Activated CD4-positive, alpha-beta T cell treated with anti-CD3 and anti-CD28 coated beads, Interleukin-2, amount 50 U/mL, for 24 hours (primary cell): ENCODE measurements at places on chromosomes 1 and 21.

DNA sequence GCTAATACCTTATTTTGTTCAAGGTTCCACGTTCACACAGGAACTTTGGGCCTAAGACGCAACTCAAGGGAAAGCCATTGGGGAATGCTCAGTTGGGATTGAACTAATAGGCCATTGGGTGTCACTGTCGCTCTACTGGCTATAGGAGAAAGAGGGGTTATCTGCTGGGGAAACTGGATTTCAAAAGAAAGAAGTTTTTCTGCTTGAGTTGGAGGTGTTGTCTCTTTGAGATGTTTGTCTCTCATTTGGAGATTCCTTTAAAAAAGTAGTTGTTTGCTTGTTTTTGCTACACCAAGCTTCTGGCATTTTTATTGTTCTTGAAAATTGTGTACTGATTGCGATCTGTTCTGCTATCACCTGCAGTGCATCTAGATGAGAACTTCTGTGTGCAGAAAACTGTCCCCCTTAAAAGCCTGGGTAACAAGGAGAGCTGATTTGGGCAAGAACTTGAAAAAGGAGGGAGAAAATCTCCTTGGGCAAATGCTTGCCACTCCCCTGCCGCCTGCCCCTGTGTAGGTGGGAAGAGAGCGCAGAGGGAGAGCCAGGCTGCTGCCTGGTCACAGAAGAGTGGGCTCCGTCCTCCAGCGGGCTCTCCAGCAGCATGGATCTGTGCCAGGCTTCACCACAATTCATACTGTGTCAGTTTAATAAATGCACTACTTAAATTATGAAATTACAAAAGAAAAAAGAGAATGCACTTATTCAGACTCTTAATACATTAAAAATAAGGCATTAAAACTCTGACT is 39.9 kb downstream of the PEX14 start:
- DNase-seq = no peak

DNA sequence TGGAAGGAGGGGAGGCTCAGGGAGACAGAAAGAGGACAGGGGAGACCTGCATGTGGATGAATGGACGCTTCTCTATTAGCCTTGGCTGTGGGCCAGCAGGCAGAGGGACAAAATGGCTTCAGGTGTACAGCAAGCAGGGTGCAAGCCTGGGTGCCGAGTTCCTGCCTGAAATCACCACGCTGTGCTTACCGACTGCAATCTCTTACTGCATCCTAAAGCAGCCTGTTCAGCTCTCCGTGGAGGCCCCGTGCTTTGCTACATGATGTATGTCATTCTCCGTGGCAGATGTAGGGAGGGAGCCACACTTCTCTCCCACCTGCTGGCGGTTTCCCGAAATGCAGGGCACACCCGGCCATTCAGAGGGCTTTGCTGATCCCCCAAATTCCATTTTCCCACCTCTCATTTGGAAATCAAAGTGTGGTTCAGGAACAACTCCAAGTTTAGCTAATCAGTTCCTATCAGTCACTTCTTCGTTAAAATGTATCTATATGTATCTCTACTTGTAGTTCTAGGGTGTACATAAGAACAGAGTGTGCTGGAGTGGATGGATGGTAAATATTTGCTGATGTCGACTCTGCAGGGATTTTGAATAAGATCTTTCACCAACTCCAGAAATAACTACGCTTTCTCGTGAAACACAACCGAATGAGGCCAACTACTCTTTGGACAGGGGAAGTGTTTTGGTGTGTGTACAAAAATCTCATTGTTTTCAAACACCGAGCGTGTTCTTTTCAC is 122.3 kb upstream of the BACE2 start:
- DNase-seq = no peak

DNA sequence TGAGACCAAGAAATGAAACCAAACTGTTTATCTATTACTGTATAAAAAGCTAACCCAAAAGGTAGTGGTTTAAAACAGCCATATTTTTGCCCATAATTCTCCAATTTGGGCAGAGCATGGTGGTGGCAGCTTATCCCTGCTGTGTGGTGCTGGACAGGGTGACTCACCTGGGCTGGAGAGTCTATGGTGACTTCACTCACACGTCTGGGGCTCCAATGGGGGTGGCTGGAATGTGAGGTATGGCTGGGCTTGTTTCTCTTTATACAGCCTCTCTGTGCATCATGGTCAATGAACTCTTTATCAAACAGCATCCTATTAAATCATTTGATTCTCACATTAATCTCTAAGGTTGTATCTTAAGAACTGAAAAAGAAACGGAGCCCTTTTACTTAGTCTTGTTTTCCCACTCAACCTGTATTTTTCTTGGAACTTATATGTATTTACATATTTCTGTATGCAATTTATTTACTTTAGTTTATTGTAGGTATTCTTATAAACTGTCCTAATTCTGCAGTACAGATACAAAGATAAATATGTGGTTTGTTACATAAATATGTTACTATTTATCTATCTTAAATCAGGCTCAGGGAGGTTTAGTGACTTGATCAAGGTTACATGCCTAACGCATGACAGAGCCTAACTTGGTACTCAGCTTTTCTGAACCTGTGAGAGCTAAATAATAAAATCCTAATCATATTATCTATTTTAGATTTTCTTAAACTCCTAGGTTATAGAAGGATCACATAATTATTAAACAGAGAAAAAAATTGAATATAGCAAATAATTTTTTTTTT is 37.5 kb upstream of the WLS start:
- DNase-seq = no peak

GRCh38 chr1:229887043-229887822 is 179.8 kb upstream of the GALNT2 start:
- DNase-seq = no peak

DNA sequence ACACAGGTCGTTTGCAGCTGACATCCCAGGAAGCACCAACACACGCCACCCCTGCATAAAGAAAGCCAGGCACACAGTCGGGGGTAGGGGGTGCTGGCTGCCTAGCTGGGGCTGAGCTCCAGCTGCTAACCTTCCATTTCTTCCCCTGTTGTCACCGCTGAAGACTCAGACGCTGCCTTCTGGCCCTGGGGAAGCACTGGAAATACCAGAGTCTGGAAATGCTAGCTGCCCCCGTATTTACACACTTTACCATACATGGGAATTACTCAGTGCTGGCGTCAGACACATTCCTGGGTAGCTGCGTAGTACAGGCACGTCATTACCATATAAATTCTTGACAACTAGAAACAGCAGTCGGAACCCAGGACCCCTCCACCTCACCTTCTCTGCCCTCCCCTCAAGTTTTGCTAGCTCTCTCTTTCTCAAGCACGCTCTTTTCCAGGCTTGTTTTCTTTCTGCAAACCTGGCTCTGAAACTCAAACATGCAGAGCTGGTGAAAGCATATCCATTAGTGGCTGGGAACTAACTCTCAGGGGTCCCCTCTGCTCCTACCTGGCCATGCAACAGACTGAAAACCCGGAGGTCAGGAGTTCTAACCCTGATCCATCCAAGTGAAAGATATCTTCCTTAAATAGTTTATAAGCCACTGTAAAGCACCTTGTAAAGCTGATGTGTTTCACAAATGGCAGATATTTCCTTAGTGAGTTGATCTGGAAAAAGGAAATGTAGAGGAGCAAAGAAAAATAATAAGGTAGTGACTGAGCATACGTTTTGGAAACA is 3.3 kb downstream of the CSRP1 start:
- no peak for DNase-seq

DNA sequence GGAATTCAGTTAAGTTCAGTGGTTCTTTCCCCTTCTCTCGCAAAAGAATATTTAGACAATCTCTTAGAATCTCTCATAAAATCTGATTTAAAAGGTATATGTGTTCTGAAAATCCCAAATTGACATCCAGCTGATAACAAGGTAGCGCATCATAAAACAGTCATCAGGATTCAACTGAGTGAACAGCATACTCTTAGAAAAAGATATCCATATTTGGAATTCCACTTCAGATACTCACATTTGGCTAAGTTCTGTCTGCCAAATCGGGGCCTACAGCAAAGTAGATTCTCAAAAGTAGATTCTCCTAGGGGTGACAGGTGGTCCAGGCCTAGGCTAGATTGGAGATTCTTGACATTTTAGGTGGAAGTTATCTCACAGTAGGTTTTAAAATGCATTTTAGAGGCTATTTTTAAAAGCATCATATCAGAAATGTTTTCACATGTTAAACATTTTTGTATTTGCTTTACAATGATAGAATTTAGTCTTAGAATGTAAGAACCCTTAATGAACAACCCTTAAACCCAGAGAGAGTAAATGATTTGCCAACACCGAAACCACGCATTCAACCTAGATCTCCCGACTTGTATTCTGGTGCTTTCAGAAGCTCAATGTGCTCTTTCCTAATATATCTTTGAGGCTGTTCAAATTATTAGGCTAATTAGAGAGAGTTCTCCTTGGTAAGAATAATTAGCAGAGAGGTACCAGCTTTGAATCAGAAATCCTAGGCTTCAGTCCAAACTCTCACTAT is 318.9 kb downstream of the LMO4 start:
- no peak for DNase-seq

DNA sequence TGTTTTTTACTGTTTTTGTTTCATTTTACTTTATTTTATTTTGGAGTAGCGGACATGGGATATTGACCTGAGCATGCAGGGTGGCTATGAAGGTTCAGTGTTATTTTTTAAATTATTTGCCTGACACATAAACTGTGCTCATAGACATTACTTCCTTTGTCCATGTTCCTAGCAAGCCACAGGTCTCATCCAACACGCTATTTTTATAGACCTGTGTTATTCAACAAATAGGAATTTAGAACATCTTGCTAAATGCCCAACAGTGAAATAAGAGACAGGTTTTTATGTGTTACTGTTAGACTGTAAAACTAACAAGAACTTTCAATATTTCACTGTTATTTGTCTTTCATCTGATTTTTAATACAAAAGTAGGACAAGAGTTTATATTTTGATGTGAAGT is 756.4 kb downstream of the KCNT2 start:
- DNase-seq = no peak

GRCh38 chr1:50084389-50084788 is 24.3 kb upstream of the ELAVL4 start:
- DNase-seq = no peak

DNA sequence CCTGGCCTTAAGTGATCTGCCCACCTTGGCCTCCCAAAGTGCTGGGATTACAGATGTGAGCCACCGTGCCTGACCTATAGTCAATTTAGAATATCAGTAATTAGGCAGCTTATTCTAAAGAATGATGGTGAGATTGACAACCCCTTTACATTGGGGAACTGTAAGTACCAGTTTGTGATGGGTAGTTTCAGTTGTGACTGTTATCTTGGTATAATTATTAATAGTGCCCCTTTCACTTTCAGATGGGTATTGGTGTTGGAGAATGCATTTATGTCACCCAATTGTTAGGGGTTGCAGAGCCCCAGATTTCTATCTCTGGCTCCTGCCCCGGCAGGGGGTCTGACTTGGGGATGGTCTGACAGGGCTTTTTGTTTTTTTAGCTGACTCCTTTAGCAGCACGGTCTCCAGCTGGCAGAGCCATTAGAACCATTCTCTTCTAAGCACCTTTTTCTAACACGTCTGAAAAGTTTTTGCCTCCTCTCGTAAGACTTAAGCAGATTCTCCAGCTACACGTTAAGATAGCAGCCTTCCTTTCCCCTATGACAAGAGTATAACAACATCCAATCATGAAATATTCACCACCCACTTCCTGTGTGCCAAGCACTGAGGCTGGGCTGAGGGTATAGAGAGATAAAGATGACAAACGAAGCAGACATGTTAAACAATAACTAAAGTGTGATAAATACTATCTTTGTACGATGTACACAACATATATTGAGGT is 157.8 kb downstream of the SDCCAG8 start:
- DNase-seq = no peak

GRCh38 chr1:44151332-44151731 is 9.9 kb upstream of the KLF18 start:
- no peak for DNase-seq

DNA sequence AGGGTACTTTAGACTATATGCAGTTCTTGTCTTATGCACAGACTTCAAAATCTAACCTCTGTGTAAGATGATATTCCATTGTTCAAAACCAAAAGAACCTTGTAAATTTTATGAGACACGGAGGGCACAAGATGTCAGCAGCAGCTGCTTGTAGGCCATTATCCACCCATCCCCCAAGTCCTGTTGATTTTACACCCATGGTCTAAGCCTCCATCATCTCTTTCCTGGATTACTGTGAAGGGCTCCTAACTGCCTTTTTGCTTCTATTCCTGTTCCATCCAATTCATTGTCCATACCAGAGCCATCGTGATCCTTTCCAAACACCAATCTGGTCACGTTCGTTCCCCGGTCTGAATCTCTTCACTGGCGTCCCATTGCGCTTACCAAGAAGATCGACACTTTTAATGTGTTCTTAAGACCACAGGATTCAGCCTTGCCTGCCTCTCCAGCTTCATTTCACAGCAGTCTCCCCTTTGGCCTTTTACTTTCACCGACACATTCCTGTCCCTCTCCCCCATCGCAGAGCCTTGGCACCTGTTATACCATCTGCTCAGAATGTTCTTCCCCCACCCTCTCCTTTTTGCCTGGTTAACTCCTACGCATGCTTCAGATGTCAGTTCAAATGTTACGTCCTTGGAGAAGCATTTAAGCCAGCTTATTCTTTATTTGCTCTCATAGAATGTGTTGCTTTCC is 107.3 kb upstream of the POU3F1 start:
- DNase-seq = no peak

- DNase-seq = no peak
These were observed 16.1 kb upstream of the AJAP1 start for GRCh38 chr1:4638345-4638729.

DNA sequence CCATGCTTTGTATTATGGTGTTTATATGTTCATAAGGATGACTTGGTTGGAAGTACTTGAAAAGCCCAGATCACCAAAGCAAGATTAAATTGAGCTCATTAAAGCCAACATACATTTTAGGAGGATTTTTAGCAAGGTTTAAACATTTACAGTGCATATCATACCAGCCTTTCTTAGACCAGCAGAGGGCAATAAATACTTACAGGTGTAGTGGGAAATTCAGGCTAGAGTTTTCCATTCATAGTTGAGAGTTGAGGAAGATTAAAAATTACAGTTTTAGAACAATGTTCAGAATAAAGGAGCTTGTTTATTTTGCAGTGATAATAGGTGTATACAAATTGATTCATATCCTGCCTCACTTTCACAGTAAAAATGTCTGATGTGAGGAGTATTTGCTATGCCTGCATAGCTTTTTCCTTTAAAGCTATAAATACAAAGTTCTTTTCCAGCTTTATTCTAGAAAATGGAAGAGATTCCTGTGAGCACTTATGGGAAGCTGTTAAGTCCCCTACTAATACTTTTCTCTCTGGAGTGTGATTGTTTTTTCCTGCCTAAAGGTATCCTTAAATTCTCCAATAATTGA is 35.3 kb downstream of the DTL start:
- no peak for DNase-seq

- DNase-seq = no peak
These were observed 165.4 kb upstream of the DPT start for GRCh38 chr1:168894397-168894903.

DNA sequence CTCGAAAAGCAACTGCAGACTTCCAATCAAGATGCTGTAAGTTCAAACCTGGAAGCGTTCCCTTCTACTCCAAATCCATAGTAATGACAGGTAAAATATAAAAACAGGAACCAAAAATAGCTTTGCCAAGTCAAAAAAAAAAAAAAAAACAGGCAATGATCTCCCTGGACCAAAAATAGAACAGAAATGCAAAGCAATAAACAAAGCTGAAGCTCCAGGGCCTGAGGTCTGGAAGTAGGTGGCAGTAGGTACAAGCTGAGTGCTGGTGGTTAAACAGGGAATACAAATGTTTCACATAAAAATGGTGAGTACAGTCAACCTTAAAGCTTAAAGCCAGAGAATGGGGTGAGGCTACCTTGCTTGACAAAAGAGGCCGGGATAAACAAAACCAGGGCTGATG is 610.8 kb downstream of the SMYD3 start:
- DNase-seq = no peak
